ENCODE measurements at places on chromosomes 11 and 22.

DNA sequence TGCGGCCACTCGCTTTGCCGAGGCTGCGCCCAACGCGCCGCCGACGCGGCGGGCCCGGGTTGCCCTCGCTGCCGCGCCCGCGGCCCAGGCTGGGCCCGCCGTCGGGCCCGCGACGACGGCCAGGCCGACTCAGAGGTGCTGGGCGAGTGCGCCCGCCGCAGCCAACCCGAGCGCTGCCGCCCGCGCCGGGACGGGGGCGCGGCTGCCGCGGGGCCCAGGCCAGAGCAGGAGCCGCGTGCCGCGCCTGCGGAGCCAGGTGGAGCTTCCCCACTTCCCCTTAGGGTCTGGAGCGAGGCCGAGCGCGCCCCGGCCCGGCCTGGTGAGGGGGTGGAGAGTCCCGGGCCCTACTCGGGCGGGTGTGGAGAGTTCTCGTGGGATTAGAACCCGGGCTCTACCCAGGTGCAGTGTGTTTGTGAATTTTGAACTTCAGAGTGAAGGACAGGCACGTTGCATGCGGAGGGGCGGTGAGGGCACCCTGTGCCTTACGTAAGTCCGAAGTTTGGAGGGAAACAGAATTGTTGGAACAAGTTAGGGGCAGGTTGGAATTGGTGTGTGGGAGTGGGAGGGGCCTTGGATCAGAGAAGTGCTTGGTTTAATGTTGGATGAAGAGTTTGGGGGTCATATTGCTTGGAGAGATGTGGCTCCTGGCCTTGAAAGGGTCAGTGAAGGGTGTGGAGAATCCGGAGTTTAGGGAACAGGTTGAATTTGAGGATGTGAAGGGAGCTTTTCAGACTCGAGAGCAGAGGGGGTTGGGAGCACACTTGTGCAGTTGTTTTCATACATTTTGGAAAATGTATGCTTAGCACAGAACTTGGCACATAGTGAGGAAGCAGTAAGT lies 697 bp downstream of the RNF169 start:
- no peak for DNase-seq

- DNase-seq, result no peak
Observed at GRCh38 chr11:110338684-110339083, 42.3 kb upstream of the RDX start.

- DNase-seq, result no peak
Observed at GRCh38 chr11:1638344-1638743, 8.8 kb downstream of the KRTAP5-5 start.

DNA sequence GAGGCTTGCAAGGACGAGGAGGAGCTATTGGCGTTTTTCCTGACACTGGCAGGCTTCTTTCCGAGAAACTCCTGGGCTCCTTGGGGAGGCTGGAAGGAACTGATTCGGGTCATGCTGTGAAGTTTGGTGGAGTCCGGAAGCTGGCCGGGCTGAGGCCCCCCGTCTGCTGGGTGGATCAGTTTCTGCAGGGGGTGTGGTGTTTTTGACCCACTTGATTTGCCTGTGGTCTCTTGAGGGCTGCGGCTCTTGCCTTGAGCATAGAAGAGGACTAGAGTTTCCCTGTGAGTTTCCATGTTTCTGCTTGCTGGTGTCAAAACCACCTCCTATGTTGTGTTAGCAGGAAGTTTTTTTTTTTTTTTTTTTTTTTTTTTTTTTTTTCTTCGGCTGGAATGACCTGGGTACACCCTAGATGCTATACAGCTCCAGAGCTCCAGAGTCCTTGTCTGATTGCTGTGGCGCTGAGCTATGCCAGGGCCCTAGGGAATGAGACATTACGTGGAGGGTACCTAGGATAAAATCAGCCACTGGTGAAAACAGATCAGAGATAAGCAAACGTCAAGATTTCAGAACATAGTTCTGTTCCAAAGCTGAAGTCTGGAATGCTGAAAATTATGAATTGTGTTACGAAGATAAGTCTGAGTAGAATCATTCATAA lies 728 bp downstream of the TBC1D22A start:
- DNase-seq, result no peak

DNA sequence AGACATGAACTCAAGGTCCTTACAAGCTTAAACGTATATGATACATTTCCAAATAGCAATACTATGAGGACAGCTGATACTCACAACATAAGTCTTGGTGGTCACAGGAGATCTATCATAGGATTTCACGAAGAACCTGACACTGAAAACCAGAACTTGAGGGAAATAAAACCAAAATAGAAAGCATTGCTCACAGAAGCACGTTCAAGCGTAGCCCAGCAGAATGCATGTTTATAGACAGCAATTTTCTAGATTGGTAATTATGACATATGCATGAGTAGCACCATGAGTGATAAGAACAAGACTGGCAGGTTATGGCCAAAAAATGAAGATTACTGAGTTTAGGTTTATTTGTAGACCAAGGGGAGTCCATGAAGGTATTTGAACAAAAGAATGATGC lies 243.5 kb downstream of the ETS1 start:
- no peak for DNase-seq

- DNase-seq, result no peak
Observed at GRCh38 chr11:131471976-131472375, 101.6 kb downstream of the NTM start.

DNA sequence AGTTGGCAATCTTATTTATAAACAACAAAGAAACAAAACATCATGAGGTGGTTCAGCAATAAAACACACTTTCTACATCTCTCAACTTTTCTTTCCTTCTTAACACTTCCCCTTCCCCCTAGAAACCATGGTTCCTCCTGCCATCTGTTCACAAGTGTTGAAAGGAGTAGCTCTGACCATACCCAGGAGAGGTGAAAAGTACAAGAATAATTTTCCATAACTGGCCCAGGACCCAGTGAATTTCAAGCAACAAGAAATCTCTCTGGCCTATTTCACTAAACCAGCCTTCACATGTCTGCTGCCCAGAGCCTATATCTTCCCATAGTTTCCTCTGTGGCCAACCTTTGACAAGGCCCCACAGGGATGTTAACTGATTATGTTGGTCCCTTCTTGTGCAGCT lies 98.2 kb upstream of the CEP126 start:
- DNase-seq, result no peak

DNA sequence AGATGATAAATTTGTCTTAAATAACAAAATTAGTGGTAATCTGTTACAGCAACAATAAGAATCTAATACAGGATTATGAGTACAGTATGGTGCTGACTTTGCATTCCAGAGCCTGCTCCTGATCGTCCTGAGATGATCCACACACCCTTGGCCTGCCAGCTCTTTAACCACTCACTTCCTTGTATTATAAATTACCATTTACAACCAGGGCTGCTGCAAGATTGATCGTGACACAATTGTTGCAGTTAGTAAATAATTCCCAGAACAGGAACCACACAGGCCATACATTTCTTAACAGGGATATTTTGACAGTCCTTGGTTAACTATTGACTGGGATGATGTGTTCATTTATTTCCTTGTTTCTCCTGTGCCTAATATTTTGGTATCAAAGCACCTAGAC lies 3.8 kb upstream of the CBLIF start:
- DNase-seq, result no peak

- no peak for DNase-seq
Observed at GRCh38 chr11:114783805-114784204, 105.5 kb downstream of the NXPE2 start.

DNA sequence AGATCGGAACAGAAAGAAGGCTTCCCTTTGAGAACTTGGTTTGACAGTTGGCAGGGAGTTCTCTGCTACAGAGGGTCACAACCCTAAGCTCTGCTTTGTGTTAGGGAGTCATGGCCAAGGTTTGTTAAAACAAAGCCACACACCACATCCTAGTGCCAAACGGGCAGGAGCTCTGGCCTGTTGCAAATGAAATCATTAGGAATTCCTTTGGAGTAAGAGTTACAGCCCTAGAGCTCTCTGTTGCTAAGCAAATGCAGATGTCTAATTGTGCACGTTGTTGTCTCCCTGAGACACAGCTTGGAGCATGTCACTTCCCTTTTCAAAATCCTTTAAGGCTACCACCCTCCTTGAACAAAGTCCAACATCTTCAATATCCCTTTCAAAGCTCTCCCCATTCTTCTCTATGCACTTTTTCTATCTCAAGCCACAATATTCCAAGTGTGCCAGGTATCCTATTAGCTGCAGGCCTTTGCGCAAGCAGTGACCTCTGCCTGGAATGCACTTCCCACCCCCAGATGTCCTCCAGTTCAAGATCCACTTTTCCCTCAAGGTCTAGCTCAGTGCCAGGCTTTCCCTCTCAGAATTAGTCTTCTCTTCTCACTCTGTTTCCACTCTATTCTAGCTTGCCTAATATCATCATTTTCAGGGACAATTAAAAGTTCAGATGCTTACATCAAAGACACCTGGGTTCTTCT lies 253.7 kb upstream of the POU2AF2 start:
- no peak for DNase-seq

GRCh38 chr11:64357904-64358535 lies 942 bp upstream of the RPS6KA4 start:
- DNase-seq, result no peak

GRCh38 chr22:20181194-20181883 lies 30.5 kb upstream of the CCDC188 start:
- DNase-seq, result no peak

DNA sequence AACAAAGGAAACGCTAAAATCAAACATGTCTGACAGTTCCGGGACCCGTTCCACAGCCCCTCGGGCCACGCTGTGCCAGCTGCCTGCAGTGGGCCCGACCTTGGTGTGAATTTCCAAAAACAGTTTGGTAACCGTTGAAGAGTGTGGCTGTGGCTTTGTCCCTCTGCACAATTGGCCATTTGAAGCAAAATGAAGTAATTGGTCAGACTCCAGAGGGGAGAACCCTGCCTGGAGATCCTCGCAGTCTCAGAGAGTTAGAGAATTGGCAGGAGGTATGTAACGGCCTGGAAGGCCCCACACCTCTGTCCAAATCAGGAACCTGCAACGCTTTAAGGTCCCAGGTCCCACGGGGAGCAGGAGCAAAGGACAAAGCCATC lies 26.3 kb downstream of the TRMU start:
- no peak for DNase-seq

DNA sequence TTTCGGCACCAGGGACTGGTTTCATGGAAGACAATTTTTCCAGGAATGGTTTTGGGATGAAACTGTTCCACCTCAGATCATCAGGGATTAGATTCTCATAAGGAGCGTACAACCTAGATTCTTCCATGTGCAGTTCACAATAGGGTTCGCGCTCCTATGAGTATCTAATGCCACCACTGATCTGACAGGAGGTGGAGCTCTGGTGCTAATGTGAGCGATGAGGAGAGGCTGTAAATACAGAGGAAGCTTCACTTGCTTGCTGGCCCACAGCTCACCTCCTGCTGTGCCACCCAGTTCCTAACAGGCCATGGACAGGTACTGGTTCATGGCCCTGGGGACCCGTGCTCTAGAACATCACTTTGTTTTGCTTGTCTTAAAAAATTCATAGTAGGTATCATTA lies 41.8 kb upstream of the AMPD3 start:
- DNase-seq, result no peak

- no peak for DNase-seq
Observed at GRCh38 chr11:79209540-79210266, 231.1 kb downstream of the TENM4 start.

- DNase-seq, result no peak
Observed at GRCh38 chr11:115916608-115917007, 412.4 kb upstream of the CADM1 start.

DNA sequence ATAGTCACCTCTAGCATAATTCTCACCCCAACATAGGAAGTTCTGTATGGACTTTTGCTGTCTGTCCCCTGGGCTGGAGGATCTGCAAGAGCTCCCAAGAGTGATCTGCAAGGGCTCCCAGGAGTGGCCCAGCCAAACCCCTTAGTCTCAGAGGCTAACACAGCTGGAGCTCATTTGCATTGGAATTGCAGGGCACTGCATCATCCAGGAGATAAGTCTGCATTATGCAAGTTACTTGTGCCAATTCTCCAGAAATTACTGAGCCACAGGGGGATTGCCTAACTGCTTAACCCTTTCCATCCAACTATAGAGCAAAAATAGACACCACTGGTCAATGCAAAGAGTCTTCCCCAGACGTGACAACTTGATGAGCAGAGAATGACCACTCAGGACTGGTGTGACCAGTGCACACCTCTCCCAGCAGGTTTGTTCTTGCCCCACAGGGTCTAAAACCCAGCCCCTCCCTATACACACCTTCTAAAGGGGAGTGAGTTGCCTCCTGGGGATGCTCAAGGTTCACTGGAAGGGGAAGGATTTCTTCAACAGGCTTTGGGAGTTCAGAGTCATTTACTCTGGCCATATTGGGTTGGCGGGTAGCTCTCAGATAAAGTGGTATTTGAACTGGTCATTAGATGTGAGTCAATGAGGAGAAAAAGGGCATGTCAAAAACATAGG lies 38.4 kb downstream of the POU2AF3 start:
- DNase-seq, result no peak

GRCh38 chr11:72208281-72208680 lies 8.3 kb upstream of the FOLR2 start:
- no peak for DNase-seq

Measured in AG04450 (cell line).